ENCODE measurements at places on chromosomes 12 and 14. TPM values are rescaled to one million over a fixed set of nuclear protein-coding genes. Genes with fewer than 3 reads are reported as not detected.

The ITGB7 gene
- total RNA-seq, result 702 TPM

The OTX2 gene
- total RNA-seq, result not detected

The COCH gene
- 0.33 TPM for total RNA-seq

The DPPA3 gene
- total RNA-seq, result not detected
